CD4-positive, alpha-beta T cell (primary cell): ENCODE measurements at places on chromosomes 1 and 21. TPM values are rescaled to one million over a fixed set of nuclear protein-coding genes. Genes with fewer than 3 reads are reported as not detected.

DNA sequence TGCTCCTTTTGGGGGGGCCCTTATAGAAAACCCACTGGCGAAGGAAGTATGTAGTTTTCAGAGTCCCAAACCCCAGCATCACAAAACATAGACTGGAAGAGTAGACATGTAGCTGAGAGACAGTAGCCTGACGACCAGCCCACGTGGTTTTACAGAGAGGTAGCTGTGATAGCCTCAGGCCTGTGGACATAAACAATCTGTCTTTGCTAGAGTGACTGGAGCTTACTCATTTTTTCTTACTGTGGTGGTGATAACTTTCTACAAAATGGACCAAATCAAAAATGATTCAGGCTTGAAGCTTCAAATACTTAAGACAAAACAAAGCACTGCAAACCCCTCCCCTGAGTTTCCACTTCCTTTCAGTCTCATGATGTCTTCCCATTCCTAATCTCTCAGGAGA is 497.0 kb downstream of the RWDD3 start:
- DNase-seq, result no peak

HSPB7 gene
- not detected for total RNA-seq

DNA sequence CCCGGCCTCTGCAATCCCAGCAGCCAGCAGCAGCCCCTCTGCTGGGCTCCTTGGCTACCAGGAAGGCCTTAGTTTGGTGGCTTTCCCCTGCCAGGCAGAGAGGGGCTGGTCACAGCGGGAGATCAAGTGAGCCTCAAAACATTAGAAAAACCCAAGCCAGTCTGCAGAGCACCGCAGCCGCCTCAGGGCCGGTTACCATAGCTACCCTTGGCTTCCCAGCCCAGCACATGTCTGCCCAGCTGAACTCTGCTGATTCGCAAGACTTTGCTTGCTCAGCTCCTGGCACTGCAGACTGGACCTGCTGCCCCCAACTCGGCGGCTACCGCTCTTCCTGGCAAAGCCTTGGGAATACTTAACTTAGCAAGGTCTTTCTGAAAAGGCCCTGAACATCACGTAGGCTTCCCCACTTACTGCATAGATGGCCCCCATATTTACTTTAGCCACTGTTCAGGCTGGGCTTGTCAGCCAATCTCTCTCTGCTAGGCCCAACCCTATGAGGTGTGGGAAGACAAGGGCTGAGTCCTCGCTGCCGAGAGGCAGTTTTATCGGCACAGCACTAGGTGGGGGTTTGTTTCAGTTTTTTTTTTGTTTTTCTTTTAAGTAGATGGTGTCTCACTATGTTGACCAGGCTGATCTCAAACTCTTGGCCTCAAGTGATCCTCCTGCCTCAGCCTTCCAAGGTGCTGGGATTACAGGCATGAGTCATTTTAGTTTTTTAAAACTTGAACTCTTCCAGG is 28.6 kb upstream of the PLEKHG5 start:
- DNase-seq, result no peak

GRCh38 chr21:16460936-16461335 is 731.2 kb downstream of the USP25 start:
- DNase-seq, result no peak

LDLRAD2 gene
- total RNA-seq, result not detected

GRCh38 chr1:81671038-81671437 is 129.7 kb upstream of the ADGRL2 start:
- no peak for DNase-seq

SLC5A9 gene
- not detected for total RNA-seq

GRCh38 chr1:154598871-154599635 is 8.9 kb downstream of the ADAR start:
- no peak for DNase-seq

- no peak for DNase-seq
Measured at GRCh38 chr21:26842300-26842699, 2.9 kb downstream of the ADAMTS1 start.

DNA sequence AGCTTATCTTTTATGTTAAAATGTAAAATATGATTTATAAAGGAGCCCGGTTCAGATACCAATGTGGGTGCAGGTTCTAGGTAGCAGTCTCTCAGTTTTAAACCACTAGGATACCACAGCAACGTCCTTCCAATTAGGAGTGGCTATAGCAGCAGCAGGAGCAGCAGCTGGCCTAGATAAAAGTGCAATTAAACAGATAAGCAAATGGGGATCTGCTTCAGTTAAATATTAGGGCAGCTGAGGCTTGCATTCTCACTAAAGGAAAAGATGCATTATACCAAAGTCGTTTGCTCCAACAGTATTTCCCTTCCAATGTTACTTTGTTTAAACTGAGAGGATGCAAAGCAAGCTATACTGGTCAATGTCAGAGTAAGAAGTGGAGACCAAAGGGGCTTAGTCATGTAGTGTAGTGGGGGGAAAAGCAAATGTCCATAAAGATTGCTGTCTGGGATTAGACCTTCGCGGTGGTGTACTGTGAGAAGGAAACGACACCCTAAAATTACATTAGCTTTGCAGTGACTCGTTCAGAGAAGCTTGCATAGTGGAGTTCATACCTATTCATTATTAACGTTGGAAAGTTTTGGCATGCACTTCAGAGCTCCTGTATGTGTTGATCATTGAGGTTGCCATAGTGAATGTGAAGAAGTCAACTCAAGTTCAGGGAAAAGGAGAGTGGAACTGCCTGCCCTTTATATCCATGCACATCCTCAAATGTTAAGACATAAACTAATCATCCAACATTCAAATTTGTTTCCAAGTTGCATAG is 272.2 kb downstream of the VAV3 start:
- DNase-seq, result no peak

GRCh38 chr1:9278585-9279153 is 14.0 kb upstream of the SPSB1 start:
- no peak for DNase-seq

- DNase-seq, result peak; percentile 40
Measured at GRCh38 chr1:109239409-109240068, 9.8 kb upstream of the CELSR2 start.

GRCh38 chr21:36859744-36860501 is 106.5 kb downstream of the HLCS start:
- no peak for DNase-seq

DNA sequence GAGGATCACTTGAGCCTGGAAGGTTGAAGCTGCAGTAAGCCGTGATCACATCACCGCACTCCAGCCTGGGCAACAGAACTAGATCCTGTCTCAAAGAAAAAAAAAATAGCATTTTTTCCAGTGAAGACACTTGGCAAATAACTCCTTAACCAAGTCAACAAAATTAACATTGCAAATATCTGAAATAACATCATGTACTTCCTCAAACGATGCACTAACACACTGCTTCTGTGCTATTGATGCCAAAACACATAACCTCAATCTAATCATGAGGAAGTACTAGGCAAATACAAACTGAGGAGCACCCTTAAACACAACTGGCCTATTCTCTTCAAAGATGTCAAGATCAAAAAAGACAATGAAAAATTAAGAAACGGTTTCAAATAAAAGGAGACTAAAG is 32.3 kb downstream of the PABPC4 start:
- DNase-seq, result no peak

- peak; percentile 16 for DNase-seq
Measured at GRCh38 chr1:25754470-25755181, 45.4 kb upstream of the SELENON start.

- no peak for DNase-seq
Measured at GRCh38 chr1:99768524-99769245, 2.2 kb upstream of the FRRS1 start.

C1orf87 gene
- total RNA-seq, result not detected

DNA sequence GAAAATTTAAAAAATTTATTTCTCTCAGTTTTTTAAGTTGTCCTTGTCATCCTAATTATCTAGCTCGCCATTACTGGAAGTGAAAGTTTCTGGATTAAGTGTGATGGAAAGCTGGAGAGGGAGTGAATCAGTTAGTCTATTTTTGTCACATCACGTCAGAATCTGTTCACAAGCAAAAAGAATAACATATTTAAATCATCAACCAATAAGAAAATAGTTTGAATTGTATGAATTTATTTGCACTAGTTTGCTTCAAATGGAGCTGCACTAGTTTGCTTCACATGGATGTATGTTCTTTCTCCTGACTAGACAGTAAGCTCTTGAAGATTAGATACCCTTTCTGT is 22.8 kb downstream of the PHC2 start:
- no peak for DNase-seq

ADCY10 gene
- total RNA-seq, result 0.11 TPM

DNA sequence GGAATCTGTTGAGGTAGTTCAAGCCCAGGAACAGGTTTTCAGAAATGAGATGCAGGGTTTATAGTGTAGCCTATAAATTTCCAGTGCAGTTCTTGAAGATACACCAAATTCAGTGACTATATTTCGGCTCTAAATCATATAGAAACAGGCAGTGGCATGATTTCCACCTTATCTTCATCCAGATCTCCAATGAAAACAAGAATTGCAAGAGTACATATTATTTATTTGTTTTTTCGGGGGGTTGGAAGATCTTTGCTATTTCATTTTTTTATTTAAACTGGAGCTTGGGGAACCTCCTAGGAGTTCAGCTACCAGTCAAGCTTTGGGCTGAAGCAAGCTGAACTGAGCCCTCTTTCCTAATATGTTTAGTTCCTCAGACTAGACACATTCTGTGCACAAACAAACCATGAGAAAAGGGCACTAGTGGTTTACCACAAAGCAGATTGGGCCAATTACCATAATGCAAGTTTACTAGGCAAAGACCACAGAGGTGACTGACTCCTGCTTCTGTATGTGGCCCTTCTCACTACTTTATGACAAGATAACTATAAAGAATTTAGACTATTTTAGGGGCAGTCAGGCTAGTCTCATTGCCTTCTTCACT is 68.5 kb downstream of the RGS2 start:
- DNase-seq, result no peak

DNA sequence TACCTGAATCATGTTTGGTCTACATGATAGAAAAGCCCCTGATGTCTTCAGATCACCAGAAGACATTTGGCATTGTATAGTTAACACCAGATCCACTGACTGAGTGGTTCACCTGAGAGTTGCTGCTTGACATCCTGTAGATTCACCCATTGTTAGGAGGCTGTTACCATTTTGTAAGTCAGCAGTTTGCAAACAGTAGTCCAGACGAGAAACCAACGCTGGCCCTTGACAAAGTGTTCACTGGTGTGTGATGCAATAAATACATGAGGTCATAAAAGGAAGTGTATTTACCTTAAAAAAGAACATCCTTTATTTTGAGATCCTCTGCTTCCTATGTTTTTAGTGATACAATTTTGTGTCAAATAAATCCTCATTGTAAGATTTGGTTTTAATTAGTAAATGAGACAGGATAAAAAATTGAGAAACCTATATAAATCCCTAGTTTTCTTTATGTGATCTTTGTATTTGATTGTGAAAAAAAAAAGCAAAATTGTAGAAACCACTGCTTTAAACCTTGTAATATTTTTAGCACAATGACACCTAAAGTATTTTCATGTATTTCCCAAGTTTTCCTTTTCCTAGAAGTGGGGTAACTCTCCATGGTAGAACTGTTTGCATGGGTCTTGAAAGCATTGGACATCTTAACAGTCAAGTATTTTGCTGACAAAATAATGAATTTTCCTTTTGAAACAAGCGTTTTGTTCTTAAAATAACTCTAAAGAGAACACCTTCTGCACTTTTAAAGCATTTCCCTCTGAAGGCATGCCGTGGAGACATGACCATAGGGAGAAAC is 204.3 kb downstream of the FGGY start:
- DNase-seq, result no peak

- no peak for DNase-seq
Measured at GRCh38 chr1:162757476-162757875, 33.0 kb upstream of the HSD17B7 start.

GRCh38 chr1:59446257-59446901 is 149.5 kb downstream of the FGGY start:
- no peak for DNase-seq

- DNase-seq, result no peak
Measured at GRCh38 chr1:106232128-106232527, 824.3 kb upstream of the PRMT6 start.

HEYL gene
- total RNA-seq, result not detected

DNA sequence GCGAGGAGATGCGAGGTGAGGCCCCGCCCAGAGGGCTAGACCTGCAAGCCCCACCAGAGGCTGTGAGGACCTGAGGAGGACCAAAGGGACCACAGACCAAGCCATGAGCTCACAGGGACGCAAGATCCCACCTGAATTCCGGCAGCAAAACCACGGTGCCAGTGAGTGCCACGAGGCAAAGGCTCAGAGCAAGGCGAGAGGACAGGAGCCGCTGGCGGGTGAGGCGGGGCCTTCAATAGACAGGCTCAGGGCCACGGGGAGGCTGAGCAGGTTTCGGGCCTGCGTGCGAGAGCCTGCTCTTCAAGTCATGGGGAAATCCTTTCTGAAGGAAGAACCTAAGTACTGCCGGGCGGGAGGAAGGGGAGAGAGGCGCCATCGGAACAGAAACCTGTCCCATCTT is 7.1 kb upstream of the TMEM240 start:
- no peak for DNase-seq

PIAS3 gene
- total RNA-seq, result 18.7 TPM

- peak; percentile 29 for DNase-seq
Measured at GRCh38 chr1:43975249-43975961, 645 bp downstream of the ATP6V0B start.

DNA sequence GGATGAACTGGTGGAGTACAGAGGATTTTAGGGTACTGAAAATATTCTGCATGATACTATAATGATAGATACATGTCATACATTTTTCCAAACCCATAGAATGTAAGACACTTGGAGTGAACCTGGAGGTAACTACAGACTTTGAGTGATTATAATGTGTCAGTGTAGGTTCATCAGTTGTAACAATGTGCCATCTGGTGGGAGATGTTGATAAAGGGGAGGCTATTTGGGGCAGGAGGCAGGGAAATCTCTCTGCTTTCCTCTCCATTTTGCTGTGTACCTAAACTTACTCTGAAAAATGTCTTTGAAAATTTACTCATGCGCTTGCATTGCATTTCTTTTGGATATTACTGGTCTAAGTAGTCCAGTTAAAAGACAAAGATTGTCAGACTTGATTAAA is 35.2 kb downstream of the PTBP2 start:
- no peak for DNase-seq

DNA sequence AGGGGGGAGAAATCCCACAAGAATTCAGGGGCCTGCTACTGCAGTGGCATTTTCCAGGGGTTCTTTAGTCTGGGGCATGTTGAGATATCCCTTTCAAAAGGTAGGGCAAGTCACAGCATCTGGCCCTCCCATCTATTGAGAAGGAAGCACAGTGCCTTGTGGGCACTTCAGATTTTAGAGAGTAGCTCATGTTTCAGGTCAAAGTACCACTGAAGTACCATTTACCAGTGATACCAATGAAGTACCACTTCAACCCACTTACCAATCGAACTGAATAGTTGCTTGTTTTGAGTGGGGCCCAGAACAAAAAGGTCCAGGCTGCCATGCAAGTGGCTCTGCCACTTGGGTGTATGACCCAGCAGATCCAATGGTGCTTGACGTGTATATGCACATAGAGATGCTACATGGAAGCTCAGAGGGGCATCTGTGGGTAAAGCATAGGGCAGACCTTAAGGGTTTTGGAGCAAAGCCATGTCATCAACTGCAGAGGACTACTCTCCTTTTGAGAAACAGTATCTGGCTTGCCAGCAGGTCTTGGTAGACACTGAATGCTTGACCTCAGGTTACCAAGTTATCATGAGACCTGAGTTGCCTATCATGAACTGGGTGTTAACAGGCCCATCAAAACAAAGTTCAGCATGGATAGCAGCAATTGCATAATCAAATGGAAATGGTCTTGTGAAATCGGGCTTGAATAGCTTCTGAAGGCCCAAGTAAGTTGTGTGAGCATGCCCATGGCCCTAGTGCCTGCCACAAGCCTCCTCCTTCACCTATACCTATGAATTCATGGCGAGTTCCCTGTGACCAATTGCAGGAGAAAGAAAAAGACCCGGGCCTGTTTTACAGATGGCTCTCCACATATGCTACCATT is 23.5 kb downstream of the PLA2G2D start:
- no peak for DNase-seq

- no peak for DNase-seq
Measured at GRCh38 chr1:94024104-94024792, 96.7 kb downstream of the ABCA4 start.
